Activated CD4-positive, alpha-beta T cell treated with anti-CD3 and anti-CD28 coated beads, Interleukin-2, amount 50 U/mL, for 48 hours (primary cell): ENCODE measurements at places on chromosomes 2 and 18.

DNA sequence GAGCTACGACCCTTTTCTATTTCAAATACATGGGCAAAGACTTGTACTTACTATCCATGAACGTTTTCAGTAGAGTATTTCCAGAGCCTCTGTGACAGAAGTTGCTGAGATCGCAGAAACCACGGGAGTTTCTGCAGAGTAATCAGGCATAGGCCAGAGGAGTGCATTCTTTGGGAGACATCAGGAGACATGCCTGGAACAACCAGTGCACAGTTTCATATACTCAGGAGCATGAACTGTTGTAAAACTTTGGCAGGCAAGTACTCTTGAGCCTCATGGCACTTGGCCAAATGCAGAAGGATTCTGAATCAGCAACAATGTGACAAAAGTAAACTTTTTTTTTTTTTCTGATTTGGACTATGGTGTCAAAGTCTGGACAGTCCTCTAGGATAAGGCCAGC lies 307.1 kb downstream of the GRB14 start:
- DNase-seq, result no peak

- DNase-seq, result no peak
Measured at GRCh38 chr2:33153008-33153407, 206.3 kb downstream of the LTBP1 start.

DNA sequence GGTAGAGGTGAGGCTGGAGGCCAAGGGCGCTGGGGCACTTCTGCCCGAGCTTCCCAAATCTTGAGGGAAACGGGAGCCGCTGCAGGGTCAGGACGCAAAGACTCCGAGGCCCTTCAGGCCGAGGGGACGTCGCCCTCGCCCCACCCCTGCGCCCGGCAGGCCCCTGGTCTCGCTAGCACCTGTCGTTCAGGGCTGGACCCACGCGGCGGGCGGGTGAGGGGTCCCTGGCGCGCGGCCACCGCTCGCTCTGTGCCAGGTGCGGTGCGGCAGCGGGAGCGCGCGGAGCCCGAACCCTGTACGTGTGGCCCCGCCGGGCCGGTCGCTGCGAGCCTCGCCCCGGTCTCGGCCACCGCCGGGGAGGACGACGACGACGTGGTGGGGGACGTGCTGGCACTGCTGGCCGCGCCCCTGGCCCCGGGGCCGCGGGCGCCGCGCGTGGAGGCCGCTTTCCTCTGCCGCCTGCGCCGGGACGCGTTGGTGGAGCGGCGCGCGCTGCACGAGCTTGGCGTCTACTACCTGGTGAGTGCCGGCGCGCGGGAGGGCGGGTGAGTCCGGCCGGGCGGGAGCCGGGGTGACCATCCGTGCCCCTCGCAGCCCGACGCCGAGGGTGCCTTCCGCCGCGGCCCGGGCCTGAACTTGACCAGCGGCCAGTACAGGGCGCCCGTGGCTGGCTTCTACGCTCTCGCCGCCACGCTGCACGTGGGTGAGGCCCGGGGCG lies 4.9 kb downstream of the ERFE start:
- DNase-seq, result no peak

- DNase-seq, result no peak
Measured at GRCh38 chr2:188450732-188451483, 159.2 kb downstream of the GULP1 start.

- DNase-seq, result no peak
Measured at GRCh38 chr18:76580288-76580962, 85.4 kb upstream of the ZNF516 start.

GRCh38 chr2:145412155-145412554 lies 892.2 kb upstream of the ZEB2 start:
- DNase-seq, result no peak

DNA sequence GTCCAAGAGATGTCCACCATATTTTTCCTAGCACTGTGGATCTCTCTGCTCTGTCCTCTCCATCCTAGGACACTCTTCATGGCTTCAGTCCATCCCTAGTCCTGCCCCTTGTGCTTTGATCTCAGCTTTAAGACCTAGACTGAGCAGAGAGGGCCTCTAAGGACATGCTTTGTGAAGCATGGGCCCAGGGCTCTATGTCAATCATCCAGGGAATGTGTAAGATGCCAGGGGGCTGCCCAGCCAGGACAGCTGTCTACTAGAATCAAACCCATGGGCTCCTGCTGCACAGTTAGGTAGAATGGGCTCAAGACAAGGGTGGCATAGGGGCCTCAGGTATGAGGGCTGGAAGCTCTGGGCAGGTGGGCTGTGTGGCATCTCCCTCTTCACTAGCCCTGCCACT lies 24.9 kb downstream of the TET3 start:
- no peak for DNase-seq

DNA sequence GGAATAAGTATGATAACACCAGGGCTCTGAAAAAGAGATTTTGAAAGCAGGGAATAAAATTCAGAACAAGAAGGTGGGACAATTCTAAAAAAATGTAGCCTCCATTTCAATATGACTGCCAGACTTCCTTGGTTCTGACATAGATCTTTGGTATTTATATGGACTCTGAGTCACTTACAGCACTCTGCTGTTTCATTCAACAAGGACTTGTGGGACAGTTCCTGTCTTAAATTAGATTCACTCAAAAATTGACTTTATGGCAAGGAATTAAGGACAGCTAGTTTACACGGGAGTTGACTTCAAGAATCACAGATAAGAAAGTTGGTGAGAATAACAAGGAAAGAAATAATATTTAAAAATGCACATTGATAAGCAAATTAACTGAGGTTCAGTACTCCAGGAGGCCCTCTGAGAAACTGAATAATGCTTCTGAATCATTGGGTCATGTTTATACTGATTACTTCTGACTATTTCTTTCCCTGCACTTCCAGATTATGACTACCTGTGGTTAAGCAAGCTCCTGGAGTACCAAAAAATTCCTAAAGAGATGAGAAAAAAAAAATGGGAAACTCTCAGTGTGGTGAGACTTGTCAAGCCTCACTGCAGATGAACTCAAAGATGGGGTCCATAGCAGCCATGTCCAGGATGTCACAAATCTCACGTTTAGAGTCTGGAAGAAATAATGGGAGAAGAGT lies 828.3 kb upstream of the PIK3C3 start:
- DNase-seq, result no peak

DNA sequence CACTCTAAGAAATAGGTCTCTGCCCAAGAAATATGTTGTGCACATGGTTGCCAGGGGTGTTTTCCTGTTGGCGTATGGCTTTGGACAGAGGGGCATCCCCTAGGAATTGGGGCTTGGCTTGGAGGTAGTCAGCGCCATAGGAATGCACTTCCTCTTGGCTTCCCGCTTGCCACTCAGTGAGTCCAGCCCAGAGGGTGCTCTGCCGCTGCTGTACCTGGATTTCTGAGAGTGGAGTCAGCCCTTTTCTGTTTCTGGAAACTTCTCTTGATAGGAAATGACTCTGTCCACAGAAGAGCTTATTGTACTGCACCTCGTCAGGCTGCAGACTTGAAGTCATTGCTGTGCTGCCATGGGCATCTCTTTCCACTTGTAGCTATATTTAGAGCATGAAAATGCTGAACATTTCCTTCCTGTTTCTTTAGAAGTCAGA lies 116.7 kb upstream of the MGAT5 start:
- DNase-seq, result no peak

DNA sequence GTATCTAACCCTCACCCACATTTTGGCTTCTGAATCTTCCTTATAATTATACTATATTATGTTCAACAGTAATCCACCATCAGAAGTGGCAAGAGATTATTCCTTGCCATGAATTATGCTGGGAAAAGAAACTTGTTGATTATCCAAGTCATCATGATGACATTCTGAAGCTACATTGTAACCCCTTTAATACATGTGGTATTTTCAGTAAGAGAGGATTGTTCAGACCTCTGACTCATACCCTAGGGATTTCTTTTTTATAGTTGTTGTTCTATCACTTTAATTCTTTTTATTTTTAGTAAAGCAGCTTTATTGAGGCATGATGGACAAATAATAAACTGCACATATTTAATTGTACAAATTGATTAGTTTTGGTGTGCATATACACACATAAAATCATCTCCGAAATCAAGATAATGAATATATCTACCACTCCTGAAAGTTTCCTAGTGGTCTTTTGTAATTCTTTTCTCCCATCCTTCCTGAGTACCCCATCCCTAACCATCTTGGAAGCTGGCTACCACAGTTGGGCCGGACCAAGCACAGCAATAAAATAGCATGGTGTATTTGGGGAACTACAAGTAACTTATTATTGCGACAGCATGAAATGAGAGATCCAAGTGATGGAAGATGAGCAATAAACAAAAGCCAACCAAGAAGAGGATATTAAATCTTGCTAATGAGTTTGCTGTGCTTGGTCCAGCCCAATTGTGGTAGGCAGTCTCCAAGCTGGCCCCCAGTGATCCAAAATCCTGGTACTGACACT lies 159.9 kb downstream of the BARD1 start:
- no peak for DNase-seq

- DNase-seq, result no peak
Measured at GRCh38 chr2:15117409-15118050, 443.6 kb downstream of the NBAS start.

DNA sequence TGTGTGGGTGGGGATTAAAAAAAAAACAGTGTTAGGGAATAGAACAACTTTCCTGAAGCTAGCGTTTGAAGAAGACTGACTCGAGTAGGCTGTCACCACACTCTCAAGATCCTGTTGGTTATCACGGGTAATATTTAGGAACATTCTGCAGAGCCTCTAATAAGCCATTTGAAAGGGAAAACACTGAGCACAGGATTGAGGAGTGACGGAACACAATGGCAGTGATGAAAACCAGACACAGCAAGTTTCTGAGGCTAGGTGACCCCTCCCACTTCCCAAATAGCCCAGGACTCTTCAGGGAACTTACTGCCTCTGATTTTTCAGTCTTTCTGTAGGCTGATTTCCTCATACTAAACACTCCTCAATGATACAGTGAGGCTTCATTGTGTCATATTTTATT lies 88.2 kb upstream of the TMEM200C start:
- DNase-seq, result no peak

- no peak for DNase-seq
Measured at GRCh38 chr18:69969491-69969890, 21.8 kb upstream of the CD226 start.

DNA sequence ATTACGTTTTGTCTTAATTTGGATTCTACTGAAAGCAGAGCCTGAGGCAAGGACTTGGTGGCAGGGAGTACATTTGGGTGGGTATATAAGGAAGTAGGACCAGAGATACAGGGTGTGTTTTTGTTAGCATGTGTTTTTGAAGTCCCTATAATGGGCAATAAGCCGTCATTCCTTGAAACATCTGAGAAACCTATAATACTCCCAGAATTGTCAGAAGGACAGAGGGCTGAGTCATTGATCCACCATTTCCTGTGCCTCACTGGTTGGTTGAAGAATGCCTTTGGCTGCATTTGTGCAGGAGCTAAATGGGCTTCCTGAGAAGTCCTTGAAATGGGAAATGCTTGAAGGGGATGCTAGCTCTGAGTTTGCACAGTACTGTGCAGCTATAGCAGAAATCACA lies 281.8 kb upstream of the ZEB2 start:
- DNase-seq, result no peak

DNA sequence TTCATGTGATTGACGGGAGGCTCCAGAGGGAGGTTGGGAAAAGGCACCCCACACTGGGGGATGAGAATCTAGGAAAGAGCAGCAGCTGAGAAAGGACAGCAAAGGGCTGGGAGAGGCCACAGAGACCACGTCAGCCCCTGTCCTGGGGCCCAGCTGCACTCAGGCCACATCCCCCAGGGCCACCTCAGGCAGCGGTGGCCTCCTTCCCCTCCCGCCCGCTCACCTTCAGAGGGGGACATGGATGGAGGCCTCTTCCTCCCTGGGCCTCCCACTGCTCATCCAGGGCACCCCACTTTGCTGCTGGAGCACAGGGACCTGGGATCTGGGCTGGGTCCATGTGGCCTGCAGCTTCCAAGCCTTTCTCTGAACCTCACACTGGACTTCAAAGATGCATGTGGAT lies 199.8 kb upstream of the HDAC4 start:
- no peak for DNase-seq

GRCh38 chr18:47036298-47036874 lies 965 bp upstream of the ELOA2 start:
- no peak for DNase-seq

DNA sequence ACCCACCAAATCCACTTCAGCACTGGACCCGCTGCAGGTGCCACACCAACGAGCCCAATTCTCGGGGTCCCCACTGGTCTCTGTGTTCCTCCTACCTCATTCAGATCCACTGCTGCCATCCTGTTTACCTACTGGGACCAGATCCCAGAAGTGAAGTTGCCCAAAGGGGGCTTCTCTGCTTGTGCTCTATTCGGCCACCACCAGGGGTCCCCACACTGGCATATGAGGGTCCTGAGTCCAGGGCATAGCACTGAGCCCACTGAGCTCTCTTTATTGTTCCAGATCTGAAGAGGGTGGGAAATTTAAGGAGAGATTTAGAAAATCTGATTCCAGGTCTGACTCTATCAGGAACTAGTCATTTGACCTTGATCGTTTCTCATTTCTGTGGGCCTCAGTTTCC lies 2.4 kb downstream of the GPR45 start:
- no peak for DNase-seq

- no peak for DNase-seq
Measured at GRCh38 chr2:195732574-195732973, 75.5 kb downstream of the SLC39A10 start.
